Activated T-cell treated with anti-CD3 and anti-CD28 coated beads, Interleukin-2, amount 50 U/mL, for 24 hours (primary cell): ENCODE measurements at places on chromosomes 5 and 9.

- no peak for DNase-seq
Measured at GRCh38 chr5:72101828-72102227, 5.4 kb upstream of the MAP1B start.

DNA sequence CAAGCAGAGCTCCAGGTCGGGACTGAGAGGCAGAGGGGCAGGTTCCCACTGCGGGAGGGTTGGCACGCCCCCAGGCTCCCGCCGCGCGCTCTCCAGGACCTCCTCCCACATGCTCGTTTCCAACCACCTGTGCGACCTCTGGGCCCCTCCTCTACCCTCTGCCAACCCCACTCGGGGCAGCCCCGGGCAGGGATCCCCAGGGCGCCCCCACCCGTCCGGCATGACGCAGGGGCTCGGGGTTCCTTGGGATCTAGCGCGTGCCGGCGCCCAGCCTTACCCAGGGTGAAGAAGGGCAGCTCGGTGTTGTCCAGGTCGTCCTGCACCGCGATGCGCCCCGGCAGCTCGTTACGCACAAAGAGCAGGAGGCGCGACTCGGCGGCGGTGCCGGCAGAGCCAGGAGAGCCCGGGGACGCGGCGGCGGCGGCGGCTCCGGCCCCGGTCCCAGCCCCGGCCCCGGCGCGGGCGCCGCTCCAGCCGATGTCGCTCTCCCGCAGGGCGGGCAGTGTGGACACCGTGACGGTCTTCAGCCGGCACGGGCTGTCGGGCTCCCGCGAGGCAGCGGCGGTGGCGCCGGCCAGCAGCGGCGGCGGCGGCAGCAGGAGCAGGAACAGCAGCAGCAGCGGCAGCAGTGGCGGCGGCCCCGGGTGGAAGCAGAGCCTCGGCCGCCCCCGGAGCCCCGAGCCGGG lies 494 bp downstream of the ASTN2 start:
- DNase-seq, result peak; percentile 27

DNA sequence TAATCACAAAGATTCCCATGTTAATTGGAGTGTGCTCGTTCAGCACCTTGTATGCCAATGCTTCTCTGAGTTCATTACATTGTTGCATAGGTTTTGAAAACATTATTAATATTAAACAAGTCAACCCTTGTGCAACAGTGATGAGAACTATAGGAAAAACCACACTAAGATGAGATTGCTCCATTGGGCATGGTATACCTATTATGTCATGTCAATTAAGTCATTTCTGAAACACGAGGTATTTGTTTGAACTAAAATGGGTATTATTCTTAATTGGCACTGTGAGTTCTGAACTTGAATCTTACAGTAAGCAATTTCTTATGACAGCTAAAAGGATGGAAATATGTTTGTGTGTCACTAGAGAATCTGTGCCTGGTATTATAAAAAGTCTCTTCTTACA lies 447.7 kb downstream of the EFNA5 start:
- no peak for DNase-seq

- no peak for DNase-seq
Measured at GRCh38 chr9:125756518-125756917, 9.3 kb downstream of the PBX3 start.

DNA sequence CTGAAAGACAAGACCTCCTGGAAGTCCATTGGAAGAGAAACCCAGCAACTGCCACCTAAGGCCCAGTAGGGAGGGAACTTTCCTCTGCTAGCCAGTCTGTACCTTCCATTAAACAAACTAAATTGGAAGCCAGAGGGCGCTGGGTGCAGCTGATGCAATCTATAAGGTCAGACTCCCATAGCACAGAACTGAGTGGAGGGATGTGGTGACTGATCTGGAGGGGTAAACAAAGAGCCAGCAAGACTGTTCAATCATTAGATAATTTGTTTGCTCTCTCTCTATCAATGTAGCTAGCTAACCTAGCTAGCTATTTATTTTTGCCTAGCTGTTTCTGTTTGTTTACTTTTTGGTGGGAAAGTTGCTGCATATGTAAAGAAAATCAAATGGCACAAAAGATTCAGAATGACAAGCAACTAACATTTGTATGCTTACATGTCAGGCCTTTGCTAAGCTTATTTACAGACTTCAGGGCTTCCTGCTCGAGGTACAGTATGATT lies 291.8 kb upstream of the DAB2 start:
- peak; percentile 42 for DNase-seq

- no peak for DNase-seq
Measured at GRCh38 chr9:114196979-114197622, 41.8 kb downstream of the COL27A1 start.

- no peak for DNase-seq
Measured at GRCh38 chr9:88574953-88575352, 40.0 kb downstream of the NXNL2 start.

- DNase-seq, result no peak
Measured at GRCh38 chr5:130055572-130055971, 151.3 kb downstream of the CHSY3 start.

DNA sequence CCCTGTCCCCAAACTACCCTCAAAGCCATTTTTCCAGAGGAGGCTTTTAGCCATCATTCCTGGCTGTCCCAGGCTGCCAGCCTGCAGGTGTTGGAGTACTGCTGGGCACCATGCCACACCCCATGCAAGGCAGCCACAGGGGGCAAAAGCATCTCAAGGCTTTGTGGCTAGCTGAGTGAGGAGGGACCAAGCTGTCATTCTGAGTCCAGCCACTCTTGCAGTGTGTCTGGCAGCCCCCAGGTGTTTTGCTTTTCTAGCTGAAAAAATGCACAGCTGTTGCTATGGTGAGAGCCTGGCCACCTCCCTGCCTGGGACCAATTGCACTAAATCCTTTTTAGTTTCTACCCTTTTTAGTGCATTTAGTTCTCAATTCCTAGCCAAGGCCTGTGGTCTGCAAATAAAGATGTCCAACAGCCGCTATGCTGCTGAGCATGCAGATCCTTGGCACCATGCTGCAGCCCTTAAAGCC lies 50.4 kb upstream of the PTGS1 start:
- DNase-seq, result no peak
